ENCODE measurements at places on chromosomes 4 and X. TPM values are rescaled to one million over a fixed set of nuclear protein-coding genes. Genes with fewer than 3 reads are reported as not detected.

GRCh38 chr4:165740911-165741310 is 132.1 kb upstream of the TLL1 start:
- peak; percentile 53 for DNase-seq

- DNase-seq: no peak
These were observed 110.7 kb downstream of the APBB2 start for GRCh38 chr4:41103657-41104056.

GRCh38 chrX:116238567-116239255 is 68.2 kb downstream of the AGTR2 start:
- peak; percentile 43 for DNase-seq

- DNase-seq: peak; percentile 6
These were observed 3.8 kb downstream of the UGT2A1 start for GRCh38 chr4:69649207-69649606.

Gene FRYL
- total RNA-seq: 52.3 TPM

- DNase-seq: no peak
These were observed 33.0 kb downstream of the CISD2 start for GRCh38 chr4:102901804-102902203.

All from MCF 10A (cell line).